ENCODE measurements at places on chromosomes 12 and 14.

DNA sequence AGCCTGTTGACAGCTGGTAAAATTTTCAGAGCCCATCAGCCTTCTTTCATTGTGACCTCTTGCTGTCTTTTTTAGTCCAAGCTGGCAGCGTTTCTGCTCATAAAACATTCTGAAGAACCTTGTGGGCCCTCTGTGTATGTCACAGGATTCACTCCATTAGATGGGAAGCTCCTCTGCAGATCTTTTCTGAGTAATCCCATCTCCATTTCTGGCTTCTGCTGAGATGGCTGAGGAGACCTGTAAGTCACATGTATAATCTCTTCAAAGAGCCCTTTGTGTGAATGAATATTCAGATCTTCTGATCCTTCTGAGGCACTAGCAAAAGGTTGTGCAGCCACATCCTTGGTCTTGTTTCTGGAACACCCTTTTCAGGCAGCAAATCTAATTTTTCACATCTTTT is 2.8 kb downstream of the RXYLT1 start:
- DNase-seq = no peak

- no peak for DNase-seq
Measured at GRCh38 chr12:49627752-49628360, 4.5 kb downstream of the PRPF40B start.

DNA sequence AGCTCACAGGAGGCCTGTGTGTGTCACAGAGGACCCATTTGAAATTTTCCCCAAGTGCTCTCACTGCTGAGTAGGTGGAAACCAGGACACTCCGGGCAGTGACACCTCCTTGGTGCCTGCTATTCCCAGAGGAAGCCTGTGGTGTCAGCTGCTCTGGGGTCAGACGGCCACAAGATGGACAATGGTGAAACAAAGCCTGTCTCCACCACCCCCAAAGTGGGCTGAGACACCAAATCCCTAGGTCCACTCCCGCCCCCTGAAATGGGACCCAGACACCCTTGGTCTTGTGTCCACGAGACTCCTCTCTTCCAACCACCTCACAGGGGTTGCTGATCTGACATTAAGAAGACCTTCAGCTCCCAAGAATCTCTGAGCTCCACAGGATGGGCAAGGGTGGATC is 7.0 kb downstream of the KCNH3 start:
- DNase-seq = no peak

GRCh38 chr12:75969768-75970167 is 61.8 kb downstream of the PHLDA1 start:
- DNase-seq = no peak

DNA sequence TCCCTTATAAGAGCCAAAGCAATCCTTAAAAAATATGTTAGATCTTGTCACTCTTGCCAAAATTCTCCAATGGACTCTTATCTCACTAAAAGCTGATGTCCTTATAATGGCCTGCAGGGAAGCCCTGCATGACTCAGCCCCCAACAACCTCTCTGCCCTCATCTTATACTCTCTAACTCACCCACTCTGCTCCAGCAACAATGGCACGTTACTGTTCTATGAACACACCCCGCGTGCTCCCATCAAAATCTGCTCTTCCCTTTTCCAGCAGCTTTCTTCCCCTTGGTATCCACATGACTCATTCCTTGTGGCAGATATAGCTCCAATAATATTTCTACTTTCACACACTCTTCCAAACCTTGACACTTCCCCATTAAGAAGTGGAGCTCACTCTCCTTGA is 108.1 kb downstream of the DENND5B start:
- DNase-seq = no peak

DNA sequence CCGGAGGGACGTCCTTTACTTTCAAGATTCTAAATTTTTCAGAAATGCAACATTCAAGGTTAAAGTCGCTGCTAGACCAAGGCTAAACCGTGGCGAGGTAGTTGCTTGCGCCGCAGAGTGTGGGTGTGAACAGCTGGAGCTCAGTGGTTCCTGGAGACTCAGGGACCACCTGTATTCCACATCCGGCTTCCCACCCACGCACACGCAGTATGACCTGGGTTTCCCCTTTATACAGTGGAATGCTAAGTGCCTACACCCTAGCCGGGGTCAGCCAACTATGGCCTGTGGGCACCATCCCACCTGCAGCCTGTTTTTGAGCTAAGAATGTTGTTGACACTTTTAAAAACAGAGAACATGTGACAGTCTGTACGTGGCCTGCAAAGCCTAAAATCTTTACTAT is 42.9 kb upstream of the TESC start:
- no peak for DNase-seq

DNA sequence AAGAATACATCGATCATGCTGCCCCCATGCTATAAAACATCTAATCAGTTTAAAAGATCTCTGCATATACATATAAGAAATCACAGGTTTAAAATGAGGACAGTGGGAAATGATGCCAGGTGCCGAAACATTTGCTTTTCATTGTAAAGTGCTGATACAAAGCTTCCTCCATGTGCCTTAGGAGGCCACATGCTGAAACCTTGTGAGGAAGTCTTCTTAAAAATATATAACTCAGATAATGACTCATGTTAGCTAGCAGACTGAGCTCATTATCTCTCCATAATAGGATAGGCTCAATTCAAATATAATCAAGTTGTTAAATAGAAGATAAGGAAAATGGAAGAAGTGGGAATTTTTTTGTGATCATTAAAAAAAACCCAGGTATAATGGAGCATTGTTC is 65.9 kb downstream of the RFX4 start:
- DNase-seq = no peak

DNA sequence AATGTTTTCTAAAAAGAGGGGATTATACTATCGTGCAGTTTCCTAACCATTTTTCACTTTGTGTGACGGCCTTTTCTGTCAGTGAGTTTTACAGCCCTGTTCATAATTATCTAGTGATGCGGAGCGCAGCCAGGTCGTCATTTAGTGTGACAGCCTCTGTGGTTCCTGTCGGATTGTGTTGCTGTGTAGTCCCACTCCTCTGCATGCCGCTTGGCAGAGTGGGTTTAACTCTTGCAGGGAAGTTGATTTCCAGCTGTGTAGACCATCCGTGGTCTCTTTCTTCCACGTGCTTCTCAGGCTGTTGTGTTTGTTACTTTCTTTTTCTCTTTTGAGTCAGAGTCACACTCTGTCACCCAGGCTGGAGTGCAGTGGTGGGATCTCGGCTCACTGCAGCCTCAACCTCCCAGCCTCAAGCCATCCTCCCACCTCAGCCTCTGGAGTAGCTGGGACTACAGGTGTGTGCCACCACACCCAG is 8.6 kb downstream of the RAN start:
- DNase-seq = no peak

DNA sequence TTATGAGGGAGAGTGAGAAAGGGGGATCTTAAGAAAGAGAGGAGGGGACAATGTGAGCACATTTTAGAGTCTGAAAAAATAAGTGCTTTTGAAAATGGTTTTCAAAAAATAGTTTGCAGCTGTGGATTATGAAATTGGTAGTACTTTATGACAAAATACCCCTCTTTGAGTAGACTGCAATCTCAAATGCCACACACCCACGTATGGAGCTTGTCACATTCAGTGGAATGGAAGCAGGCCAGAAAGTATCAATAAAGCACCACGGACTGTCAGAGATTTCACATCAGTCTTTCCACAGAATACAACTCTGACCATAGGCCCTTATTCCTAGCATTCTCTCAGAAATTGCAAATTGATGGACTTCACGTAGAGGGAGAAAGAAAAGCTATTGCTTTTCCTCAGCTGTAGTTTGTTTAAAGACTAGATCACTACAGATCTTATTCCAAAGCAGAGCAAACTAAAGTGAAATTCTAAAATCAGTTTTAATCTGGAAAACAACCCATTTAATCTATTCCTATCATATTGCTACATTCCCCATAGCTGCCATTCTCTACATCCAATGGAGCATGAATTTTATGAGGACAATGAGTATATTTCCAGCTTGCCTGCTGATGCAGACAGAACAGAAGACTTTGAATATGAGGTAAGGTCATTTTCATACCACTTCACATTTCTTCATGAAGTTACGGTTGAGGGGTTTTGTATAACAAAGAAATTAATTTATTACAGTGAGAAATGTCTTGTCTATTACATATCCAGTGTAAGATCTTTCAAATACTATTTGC is 321.3 kb downstream of the PDZRN4 start:
- no peak for DNase-seq

DNA sequence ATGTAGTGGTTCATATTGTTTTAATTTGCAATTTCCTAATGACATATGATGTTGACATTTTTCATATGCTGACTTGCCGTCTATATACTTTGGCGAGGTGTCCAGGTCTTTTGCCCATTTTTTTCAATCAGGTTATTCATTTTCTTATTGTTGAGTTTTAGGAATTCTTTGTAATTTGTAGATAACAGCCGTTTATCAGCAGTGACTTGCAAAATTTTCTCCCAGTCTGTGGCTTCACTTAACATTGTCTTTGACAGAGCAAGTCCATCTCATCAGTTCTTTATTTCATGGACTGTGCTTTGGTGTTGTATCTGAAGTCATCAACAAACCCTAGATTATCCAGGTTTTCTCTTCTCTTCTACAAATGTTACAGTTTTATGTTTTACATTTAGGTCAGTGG is 12.6 kb upstream of the KLHDC2 start:
- no peak for DNase-seq

DNA sequence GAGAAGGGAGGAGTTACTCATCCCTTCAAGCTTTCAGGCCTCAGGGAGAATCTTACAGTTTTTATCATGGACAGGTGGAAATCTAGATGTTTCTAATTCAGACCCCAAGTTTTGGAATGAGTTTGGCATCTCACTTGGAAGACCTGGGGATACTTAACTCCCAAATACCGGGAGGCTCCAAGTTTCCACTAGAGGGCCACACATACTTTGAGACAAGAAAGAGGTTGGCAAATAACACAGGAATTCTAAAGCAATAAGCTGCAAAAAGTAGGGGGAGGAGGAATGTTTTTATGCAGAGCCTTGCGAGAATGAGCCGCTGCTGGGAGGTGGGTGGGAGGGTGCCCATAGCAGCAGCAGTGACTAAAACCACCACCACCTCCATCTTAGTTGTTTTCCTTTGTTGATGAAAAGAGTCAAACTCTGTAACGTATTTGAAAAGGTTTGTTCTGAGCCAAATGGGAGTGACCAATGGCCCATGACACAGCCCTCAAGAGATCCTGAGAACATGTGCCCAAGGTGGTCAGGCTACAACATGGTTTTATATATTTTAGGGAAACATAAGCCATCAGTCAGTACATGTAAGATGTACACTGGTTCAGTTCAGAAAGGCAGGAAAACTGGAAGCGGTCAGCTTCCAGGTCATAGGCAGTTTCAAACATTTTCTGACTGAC is 34.2 kb upstream of the RNASE1 start:
- DNase-seq = no peak

DNA sequence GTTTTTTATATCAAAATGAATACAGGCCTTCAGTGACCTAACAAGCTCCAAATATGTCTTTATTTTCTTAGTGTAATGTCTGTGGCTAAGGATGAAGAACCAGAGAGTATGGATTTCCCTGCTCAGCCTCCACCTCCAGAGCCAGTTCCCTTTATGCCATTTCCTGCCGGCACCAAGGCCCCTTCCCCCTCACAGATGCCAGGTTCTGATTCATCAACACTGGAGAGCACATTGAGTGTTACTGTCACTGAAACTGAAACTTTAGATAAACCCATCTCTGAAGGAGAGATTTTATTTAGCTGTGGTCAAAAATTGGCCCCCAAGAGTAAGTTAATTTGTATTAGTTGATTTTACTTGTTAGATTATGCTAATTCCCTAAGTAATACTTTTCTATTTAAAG is 61.0 kb downstream of the KIAA0586 start:
- DNase-seq = no peak

DNA sequence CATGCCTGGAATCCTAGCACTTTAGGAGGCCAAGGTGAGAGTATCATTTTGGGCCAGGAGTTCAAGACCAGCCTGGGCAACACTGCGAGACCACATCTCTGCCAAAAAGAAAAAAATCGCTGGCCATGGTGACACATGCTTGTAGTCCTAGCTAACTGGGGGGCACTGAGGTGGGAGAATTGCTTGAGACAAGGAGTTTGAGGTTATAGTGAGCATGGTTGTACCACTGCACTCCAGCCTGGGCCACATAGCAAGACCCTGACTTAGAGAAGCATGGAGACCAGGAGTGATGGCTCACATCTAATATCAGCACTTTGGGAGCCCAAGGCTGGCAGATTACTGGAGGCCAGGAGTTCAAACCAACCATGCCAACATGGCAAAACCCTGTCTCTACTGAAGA is 9.2 kb downstream of the PTGES3 start:
- no peak for DNase-seq

DNA sequence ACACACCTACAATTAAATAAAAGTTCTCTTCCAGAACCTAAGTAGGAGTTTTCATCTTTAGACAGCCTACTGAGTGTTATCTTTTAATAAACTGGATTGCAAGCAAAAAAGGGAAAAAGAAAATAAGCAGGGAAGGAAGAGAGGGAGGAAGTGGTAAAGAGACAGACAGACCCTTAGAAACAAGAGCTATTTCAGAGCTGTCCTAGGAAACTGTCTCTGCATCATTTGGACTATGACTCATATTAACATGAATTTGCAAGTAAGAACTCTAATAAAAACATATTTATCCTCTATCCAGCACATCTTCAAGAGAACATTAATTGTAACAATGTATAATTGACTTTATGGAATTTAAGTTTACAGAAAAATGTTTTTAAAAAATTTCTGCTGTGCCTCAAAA is 438.8 kb upstream of the USP15 start:
- no peak for DNase-seq

DNA sequence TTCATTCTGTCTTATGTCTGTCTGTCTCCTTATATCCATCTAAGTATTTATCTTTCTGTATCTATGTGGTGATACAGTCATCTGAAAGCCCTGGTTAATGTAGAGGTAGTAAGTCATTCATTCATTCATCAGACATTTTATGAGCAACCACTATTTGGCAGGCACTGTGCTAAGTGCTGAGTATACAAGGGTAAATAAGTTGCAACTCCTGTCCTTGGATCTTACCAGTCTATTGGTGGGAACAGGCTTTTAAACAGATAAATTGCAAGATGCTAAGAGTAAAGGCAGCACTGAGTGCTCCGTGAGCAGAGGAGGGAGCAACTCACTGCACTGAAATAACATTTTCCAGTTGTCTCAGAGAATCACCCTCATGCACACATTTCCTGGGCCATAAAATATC is 68.6 kb downstream of the TMEM30B start:
- DNase-seq = no peak

DNA sequence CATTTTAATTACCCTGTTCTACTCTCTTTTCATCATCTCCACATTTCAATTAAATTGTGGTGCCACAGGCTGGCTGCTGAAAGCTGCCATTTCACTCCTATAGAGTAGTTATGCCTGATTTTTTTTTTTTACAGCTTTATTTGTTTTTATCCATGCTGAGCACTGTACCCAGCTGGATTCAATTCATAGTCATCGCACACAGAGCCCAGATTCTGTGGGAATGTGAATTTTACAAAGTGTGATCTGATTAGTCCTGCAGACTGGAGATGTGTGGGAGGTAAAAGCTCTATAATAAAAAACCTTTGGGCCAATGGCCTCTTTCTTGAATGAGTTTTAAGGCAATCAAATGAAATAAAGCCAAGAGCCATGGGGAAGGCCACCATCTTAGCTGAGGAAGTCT is 190.2 kb downstream of the ANO4 start:
- no peak for DNase-seq

Measured in left ventricle myocardium inferior (tissue), 1 donor.